ENCODE measurements at places on chromosomes 11 and 22.

DNA sequence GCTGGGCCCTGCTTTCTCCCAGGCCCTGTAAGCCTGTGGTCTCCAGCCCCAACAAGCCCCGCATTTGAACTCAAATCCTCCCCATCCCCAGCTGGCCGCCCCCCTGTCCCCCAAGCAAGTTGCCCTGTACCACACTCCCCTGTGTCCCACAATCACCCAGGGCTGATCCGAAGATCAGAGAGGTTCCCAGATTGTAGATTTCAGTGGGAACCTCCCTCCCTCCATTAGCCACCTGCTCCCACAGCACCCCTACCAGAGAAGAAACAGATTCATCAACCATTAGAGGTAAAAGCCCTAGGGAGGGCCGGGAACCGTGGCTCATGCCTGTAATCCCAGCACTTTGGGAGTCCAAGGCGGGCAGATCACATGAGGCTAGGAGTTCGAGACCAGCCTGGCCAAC, 107.5 kb downstream of the FEZ1 start:
- no peak for DNase-seq

DNA sequence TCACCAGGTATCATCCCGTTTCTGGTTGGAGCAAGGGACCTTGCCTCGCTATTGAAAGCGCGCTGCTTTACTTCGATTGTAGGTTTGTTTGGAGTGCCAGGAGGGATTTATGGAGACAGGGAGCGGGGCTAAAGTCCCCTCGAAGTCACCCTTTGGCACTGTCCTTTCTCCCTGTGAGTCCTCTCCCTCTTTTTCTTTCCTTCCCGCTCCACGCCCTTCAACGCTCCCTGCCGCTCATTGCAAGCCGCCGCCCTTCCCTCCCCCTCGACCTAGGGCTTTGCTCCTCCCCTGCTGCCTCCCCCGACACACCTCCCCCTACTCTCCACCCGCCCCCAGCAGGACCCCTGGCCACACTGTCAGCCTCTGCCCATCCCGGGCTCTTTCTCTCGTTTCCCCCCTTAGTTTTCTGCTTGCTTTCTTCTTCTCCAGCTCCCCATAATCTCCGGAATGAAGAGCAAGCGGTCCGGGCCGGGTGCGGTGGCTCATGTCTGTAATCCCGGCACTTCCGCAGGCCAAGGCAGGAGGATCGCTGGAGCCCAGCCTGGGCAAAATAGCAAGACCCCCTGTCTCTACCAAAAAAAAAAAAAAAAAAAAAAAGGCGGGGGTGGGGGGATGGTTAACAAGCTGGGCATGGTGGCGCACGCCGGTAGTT, 41.0 kb downstream of the AHNAK start:
- no peak for DNase-seq

DNA sequence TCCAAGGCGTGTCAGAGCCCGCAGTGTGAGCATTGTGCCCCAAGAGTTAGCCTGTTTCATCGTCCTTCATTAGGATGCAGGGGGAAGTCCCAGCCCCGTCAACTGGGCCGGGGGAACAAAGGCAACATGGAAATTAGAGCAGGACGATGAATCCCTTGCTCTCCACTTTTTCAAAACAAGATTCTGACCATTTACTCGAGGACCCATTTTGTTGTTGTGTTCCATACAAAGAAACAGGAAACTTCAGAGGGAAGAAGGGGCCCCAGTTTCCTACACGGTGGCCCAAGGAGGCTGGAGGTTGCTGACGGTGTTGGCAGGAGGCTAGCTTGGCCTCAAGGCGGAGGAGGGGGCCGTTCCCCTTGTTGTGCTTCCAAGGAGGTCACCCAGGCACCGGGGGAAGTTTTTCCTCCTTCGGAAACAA, 44.0 kb upstream of the SLC1A2 start:
- DNase-seq: no peak

GRCh38 chr11:68020575-68020974, 9.9 kb upstream of the NDUFS8 start:
- DNase-seq: no peak

GRCh38 chr11:119793335-119793984, 64.5 kb upstream of the NECTIN1 start:
- no peak for DNase-seq

GRCh38 chr11:117061256-117061655, 37.0 kb downstream of the SIK3 start:
- no peak for DNase-seq

GRCh38 chr11:18010121-18010670, 2.7 kb downstream of the SERGEF start:
- DNase-seq: peak; percentile 31

GRCh38 chr22:19271856-19272535, 19.5 kb downstream of the CLTCL1 start:
- DNase-seq: no peak

DNA sequence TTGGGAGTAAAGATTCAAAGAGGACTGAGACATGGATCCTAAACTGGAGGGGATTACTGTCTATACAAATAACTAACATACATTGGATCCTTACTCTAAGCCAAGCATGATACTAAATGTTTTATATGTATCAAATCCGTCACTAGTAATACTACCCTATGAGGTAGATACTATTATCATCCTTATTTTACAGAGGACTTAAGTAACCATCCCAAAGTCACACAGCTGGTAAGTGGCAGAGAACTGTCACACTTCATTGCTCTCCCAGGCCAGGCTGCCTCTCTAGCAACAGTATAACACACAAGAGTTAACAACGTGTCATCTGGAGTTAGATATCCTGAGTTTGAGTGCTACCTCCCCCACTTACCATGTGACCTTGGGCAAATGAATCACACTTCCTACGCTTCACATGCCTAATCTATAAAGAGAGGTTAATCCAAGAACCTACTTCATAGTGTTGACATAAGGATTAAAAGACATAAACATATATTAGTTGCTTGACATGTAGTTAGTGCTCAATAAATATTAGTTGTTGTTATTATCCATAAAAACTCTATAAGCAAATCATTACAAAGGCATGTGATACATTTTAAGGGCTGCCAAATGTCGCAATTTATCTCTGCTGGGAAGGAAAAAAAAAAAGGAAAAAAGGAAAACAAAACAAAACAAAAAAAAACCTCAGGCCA, 33.8 kb upstream of the SPON1 start:
- DNase-seq: no peak

DNA sequence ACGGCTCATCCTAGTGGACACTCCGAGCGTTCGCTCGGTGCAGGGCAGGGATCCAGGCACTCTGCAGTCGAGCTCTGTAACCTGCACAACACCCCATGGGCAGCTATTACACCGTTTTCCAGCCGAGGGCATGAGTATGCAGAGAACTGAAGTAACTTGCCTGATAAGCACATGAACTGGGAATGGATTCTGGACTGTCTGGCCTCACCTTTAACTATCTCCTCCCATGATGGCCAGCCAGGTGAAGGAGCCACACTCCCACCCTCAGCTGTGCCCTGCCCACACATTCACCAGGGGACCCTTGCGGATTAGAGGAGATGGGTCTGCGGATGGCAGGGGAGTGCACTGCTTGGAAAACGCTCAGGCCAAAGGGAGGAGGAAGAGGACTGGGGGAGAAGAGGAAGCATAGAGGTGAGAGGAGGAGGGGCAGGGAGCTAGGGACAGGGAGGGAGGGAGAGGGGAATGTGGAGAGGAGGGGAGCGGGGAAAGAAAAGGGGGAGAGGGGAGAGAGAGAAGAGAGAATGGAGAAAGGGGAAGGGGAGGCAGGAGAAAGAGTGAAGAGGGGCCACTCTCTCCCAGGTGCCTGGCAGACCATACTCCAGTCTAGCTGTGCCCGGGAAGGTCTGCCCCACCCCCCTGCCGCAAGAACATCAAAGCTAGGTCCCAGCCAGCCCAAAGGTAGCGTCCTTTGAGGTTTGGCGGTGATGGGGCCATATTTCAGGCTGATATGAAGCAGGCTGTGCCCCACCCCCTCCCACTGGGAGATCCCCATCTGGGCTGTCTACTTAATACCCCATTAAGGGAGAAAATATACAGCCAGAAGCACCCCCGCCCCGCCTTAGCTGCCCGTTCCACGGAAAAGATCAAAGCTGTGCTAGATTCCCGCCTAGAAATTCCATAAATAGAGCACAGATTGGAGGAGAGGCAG, 33.2 kb upstream of the TCF20 start:
- DNase-seq: no peak

DNA sequence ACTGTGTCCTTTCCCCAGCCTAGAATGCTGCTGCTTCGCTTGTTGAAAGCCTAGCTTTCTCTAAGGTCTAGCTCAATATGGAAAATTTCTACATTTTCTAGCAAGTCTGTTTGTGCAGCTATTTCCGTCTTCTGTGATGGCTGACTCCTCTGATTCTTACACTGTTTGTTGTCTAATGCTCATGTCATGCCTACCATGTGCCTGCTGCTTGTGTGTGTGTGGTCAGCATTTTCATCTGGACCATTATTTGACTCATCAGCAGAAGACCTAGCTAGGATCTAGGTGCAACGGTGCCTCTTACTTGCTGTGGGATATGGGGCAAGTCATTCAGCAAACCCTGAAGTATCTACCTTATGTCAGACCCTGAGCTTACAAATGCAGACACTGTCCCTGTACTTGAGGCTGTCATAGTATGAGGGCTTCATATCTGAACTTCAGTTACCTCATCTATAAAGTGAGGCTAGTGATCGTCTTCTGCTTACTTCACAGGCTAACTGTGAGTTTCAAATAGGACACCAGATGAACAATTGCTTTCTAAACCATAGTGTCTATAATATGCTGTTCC, 86.5 kb upstream of the MYO18B start:
- no peak for DNase-seq

DNA sequence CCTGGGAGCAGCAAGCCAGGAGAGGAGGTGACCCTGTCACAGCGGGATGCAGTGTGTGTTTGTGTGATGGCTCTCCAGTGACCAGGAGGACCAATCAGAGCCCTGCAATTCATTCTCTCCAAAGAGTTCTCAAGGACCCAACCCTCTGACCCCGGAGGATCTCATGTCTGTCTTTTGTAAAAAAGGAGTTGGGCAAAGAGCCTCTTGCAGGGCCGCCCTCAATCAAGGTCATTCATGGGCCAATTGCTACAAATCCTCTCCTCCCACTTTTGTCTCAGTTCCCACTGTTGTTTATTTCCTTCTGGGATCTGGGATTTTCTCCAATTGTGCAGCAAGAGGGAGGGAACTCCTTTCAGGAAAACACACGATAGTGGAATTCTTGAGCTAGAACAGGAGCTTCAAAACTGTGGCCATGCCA, 4.0 kb downstream of the TECTA start:
- no peak for DNase-seq

GRCh38 chr11:74846770-74847169, 98.1 kb downstream of the RNF169 start:
- no peak for DNase-seq

- DNase-seq: no peak
Measured at GRCh38 chr22:44392446-44392921, 79.7 kb upstream of the SHISAL1 start.

- DNase-seq: no peak
Measured at GRCh38 chr22:47374273-47374771, 611.9 kb downstream of the TBC1D22A start.

DNA sequence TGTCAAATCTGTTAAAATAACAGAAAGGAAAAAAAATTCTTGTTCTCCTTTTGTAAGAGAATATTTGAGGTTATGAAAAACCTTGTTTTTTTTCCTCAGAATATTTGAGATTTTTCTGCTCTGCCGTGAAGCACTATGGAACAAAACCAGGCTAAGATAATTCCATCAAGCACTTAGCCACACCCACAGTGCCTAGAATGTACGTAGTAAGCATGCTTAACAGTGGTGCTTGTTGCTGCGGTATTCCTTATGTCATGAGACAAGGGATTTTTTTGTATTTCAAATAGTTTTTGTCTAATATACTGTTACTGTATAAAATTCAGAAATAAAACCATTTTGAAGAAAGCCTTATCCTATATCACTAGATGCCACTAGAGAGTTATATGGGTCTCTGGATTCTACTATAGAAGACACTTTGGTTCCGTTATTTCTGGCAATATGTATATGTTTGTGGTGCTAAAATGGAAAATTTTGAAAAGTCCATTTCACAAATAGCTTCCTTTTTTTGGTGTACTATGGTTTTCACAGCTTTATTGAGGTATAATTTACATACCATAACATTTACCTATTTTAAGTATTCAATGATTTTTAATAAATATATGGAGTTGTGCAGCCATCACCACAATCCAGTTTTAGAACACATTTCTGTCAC, 23.7 kb downstream of the PDHX start:
- no peak for DNase-seq

DNA sequence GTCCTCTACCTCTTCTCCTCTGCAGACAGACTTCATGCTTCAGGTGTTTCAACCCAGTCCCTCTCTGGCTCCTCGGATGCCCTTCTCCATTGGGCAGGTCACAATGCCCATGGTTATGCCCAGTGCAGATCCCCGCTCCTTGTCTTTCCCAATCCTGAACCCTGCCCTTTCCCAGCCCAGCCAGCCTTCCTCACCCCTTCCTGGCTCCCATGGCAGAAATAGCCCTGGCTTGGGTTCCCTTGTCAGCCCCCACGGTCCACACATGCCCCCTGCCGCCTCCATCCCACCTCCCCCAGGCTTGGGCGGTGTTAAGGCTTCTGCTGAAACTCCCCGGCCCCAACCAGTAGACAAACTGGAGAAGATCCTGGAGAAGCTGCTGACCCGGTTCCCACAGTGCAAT, 9.3 kb upstream of the BACE1-AS start:
- no peak for DNase-seq

DNA sequence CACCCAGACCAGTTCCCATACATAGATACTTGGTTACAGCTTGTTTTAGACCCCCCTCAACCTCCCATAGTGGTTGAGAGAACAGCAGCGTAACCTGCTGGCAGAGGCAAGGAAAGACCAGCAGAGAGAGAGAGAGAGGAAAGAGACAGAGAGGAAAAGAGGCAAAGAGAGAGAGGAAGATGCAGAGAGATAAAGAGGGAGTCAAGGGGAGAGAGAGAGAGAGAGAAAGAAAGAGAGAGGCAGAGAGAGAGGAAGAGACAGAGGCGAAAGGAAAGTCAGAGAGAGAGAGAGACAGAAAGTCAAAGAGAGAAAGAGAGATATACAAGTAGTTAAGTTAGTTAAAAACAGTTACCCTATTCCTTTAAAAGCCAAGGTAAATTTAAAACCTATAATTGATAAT, 52.5 kb downstream of the NEU3 start:
- DNase-seq: no peak

GRCh38 chr11:48123934-48124755, 92.5 kb upstream of the OR4B1 start:
- DNase-seq: no peak

- DNase-seq: no peak
Measured at GRCh38 chr11:86490582-86490981, 115.9 kb downstream of the CCDC81 start.

GRCh38 chr22:18013436-18013835, 10.9 kb downstream of the MICAL3 start:
- DNase-seq: no peak

Data from CD4-positive, alpha-beta T cell treated with Interleukin-12 subunit alpha and Interleukin-12 subunit beta, for 1 hour (primary cell).